ENCODE measurements at places on chromosomes 5 and 9. TPM values are rescaled to one million over a fixed set of nuclear protein-coding genes. Genes with fewer than 3 reads are reported as not detected.

DNA sequence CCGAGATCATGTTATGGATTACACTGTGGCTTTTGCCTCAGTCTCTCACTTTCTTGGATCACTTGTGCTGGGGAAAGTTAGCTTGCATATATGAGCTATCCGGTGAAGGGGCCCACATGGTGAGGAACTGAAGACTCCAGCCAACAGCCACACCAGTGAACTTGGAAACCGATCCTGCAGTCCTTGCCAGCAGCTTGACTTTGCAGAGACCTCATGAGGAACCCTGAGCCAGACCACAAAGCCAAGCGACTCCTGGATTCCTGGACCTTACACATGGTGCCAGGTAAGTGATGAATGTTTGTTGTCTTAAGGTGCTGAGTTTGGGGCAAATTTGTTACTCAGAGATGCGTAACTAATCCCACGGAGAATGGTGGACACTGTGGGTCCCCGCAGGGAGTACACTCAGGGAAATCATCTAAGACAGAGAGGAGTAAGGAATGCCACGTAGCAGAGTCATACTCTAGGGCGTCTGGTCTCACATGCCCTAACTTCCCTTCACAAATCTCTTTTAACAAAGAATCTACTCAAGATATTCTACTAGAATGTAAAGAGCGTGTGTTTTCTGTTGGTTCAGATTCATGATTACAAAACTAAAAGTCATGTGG, 76.5 kb upstream of the PJA2 start:
- no peak for DNase-seq

GRCh38 chr5:31300501-31300900, 107.0 kb downstream of the CDH6 start:
- DNase-seq = no peak

The FSD1L gene
- 11.4 TPM for polyA plus RNA-seq

GRCh38 chr5:173750538-173751265, 134.3 kb upstream of the BOD1 start:
- DNase-seq = no peak

GRCh38 chr5:54194318-54194717, 116.1 kb downstream of the ARL15 start:
- DNase-seq = no peak

- no peak for DNase-seq
Observed at GRCh38 chr9:35656348-35656747, 1.5 kb downstream of the RMRP start.

DNA sequence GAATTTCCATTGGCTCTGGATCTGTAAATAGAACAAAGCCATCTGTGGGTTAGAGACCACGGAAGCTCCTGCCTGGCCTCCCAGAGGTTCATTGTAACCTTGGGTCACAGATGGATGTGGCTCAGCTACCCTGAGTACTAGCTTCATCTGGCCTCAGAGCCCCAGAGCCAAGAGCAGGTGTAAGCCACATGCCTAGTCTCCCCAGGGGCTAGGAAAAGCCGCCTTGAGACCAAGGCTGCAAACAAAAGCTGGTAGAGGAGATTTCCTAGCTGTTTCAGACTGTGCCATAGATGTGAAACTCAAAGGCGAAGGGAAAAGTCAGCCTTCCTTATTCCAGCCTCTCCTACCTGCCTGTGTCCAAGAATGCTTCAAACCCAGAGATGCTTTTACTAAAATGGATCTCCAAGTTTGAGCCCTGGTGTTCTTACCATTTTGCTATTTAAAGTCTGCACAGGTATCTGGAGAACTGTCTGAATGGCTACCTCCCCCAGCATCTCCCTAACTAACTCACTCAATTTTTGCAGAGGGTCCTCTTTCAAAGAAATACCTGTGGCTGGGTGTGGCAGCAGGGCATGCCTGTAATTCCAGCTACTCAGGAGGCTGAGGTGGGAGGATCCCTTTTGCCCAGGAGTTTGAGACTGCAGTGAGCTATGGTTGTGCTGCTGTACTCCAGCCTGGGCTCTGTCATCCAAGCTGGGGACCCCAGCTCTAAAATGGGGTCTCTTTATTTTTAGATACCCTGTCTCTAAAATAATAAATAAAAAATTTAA, 42.3 kb upstream of the MAP1B start:
- no peak for DNase-seq

- DNase-seq = no peak
Observed at GRCh38 chr9:69873401-69873950, 52.9 kb downstream of the CFAP95 start.

DNA sequence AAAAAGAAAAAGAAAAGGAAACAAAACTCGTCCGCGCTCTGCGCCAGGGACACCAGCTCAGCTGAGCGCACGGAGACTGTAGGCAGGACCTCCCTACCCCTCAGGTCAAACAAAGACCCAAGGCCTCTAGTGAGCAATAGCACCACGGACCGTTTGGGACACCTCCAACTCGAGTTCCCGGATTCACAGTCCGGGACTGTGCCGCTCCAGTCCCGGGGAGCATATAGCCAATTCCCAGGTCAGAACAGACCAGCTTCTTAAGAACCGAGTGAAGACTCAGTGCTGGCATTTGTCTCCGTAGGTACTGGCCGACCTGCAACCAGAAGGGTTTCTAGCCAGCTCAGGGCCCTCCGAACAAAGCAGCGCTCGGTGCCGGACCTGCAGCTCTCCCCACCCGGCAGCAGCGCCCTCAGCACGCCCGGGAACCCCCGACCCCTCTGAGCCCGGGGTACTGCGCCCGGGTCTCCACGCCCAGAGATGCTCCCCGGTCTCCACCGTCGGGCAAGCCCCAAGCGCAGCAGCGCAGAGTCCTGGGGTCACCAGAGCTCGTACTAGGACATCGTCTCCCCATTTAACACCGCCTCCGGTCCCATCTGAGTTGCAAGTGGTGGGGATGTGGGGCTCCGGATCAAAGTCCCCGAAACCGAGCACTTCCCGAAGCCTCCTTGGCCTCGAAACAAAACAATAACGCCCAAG, 591 bp downstream of the ABCA1 start:
- peak; percentile 45 for DNase-seq

GRCh38 chr9:133613432-133613831, 4.2 kb upstream of the FAM163B start:
- no peak for DNase-seq

DNA sequence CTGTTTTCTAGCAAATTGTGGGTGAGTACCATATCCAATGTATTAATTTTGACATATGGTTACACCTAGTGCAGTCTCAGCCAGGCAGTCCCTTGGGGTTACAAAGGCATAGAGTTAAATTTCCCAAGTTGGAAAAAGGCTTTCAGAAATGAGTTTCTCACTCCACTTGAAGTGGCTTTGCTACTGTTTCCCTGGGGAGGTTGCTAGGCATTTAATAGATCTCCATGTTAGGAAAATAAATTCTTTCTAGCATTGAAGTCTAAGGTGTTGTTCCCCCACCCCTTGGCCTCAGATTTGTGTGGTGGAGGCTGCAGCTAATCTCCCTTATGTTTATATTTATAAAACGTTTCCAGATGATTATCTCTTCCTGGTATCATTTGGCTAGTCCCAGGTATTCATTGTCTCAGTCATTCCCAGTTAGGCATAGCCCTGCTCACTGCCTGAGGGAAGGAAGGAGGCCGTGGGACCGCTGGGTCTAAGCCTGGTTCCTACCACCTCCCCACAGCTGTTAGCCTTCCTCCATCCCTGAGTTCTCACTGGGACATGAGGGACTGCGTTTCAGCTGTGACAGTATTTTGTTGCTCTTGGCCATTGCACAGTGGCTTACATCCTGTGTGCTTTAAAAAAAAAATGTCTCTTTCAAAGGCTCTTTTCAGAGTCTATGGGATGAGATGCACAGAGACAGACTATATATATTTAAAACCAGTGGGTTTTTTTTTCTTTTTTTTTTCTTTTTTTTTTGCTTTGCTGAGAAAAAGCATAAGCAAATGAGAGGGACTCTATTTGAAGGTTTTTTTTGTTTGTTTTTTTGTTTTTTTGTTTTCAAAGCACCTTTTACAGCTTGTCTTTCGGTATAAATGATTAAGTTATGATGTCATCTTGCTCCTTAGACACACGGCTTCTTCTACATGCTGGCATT, 121.5 kb downstream of the MAST4 start:
- peak; percentile 39 for DNase-seq

DNA sequence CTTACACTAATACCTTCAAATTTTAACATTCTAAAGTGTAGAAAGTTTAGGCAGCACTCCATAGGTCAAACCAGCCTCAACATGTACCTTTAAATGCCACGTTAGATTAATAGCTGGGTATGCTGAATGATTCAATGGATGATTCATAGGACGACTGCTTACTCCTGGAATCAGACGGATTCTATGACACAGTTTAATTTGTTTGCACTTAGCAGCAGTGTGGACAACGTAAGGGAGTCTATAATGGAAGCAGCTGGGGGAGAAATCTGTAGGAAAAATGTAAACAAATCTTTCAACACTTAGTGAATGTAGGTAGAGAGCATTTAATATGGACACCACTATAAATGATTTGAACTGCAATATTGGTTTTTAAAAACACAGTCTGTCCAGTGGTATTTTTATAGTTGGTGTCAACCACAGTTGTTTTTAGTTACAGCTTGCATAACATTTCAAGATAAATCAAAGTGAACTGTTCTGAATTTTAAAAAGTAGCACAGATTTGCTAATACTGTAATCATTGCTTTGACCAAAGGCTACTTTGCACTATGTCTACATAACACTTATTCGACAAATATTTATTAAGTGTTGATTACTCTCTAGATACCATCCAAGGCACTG, 701.5 kb upstream of the MEF2C start:
- DNase-seq = no peak

GRCh38 chr5:77991084-77991483, 214.9 kb upstream of the TBCA start:
- no peak for DNase-seq

The MARCHF11 gene
- 1.7 TPM for polyA plus RNA-seq
